Effector memory CD4-positive, alpha-beta T cell (primary cell): ENCODE measurements at places on chromosomes 2 and 18.

DNA sequence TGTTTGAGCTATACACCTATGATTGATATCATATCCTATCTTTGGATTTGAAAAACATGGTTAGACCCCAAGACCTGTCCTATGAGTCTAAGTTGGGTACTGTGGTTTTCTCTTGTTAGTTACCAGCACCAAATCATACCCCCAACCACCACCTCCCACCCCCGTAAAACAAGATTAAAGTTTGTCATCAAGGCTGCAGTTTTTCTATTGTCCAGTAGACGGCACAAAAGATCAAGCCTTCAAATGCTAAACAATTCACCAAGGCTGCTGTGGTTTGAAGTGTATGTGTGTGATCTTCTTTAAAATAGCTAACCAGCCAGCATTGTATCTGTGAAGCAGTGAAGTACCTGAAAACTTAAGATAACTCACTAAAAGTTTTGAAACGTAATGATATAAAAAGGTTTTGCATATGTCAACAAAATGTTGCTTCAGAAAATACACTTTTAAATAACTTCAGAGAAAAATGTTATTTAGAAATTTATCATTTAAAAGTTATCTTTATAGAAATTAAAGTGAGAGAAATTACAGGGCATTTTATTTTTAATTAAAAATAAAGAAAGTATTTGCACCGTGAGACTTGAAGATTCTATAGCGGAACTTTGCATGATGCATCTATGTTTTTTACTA, 5.8 kb upstream of the MEIS1 start:
- H3K36me3 ChIP-seq, result no peaks in the 10 kb centered on the region
- no peak for DNase-seq
- peaks cover 10% of the 10 kb centered on the region for H3K27me3 ChIP-seq
- no peak overlapping the region for H3K4me3 ChIP-seq

- DNase-seq, result no peak
- no peaks in the 10 kb centered on the region for H3K4me1 ChIP-seq
- H3K4me3 ChIP-seq, result no peak overlapping the region
These were observed 801.9 kb upstream of the CELF4 start for GRCh38 chr18:38367473-38367872.

- H3K4me3 ChIP-seq, result peak overlapping the region; percentile 65
- H3K27me3 ChIP-seq, result peaks cover 16% of the 10 kb centered on the region
- no peaks in the 10 kb centered on the region for H3K36me3 ChIP-seq
- no peak overlapping the region for H3K27ac ChIP-seq
- DNase-seq, result no peak
- H3K4me1 ChIP-seq, result peaks cover 31% of the 10 kb centered on the region
These were observed 2.9 kb upstream of the RRM2 start for GRCh38 chr2:10119601-10120157.

DNA sequence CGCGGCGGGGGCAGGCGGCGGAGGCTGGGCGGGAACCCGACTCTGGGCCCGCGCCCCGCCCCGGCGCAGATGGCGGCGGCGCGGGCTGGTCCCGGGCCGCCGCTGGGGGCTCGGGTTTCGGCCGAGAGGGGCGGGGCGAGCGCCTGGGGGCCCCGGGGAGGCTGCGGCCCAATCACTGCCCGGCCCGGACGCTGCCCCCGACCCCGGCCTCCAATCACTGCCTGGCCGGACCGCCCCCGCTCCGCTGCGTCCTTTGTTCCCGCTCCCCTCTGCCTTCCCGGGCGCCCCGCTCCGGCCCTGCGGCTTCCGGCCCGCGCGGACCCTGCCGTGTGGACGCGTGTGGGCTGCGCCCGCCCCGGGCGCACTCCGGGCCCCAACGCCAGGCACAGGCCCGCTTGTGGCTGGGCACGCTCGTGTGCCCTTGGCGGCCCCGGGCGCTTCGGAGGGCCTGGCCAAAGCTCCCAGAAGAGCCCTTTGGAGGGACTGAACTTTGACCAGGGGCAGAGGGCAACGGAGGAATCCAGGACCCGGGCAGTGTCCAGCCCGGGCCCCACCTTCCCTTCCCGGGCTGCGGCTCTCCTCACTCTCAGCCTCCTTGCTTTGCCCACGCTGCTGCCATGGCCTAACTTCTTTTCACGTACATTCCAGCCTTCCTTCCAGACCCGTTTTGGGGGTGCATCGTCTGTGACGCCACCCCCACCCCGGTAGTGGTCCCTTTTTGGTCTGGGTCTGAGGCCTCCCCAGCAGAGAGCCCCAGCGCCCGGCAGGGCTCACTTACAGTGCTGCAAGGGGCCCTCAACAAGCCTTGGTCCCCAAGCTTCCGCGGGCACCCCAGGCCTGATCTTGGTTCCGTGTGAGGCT, 27.1 kb upstream of the PTMA start:
- no peak overlapping the region for H3K4me3 ChIP-seq
- no peak overlapping the region for H3K27ac ChIP-seq
- no peaks in the 10 kb centered on the region for H3K36me3 ChIP-seq
- H3K4me1 ChIP-seq, result no peaks in the 10 kb centered on the region

GRCh38 chr18:54260396-54261072, 8.8 kb upstream of the POLI start:
- no peak overlapping the region for H3K4me3 ChIP-seq
- H3K36me3 ChIP-seq, result no peaks in the 10 kb centered on the region
- H3K27ac ChIP-seq, result no peak overlapping the region
- DNase-seq, result no peak

DNA sequence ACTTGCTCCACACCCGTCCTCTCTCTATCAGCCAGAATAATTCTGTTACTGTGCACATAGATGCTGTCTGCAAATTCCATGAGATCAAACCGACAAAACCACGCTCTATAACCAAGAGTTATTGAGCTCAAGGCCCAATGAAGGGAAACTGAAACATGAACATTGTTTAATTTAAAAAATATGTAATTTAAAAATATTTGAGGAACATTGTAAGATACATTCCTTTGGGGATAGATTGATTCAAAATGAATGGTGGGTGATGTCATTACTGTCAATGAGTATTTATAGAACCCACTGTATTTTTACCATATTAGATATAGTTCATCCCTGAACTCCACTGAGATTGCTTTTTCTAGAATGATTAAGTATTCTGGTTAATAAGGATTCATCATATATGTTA, 50.4 kb downstream of the NCKAP5 start:
- DNase-seq, result no peak
- H3K4me3 ChIP-seq, result no peak overlapping the region
- H3K36me3 ChIP-seq, result no peaks in the 10 kb centered on the region
- H3K4me1 ChIP-seq, result no peaks in the 10 kb centered on the region
- no peaks in the 10 kb centered on the region for H3K27me3 ChIP-seq
- no peak overlapping the region for H3K27ac ChIP-seq

DNA sequence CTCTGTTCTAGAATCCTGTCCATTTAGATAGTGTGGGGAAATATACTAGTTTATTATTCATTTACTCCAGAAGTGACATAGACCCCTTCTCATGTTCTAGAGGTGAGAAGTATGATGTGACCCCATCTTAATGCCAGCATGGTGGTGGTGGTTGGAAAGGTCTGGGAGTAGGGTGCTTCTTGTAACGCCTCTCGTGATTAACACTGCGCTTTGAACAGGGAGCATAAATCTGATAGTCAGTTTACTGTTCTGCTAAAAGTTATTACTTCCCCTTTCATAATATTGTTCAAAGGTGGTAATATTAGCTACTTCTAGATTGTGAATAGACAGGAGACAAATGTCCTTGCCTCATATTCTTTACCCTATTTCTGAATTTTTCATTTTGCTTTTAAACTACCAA, 35.6 kb downstream of the EHBP1 start:
- H3K4me1 ChIP-seq, result no peaks in the 10 kb centered on the region
- H3K27ac ChIP-seq, result no peak overlapping the region
- DNase-seq, result no peak
- H3K27me3 ChIP-seq, result no peaks in the 10 kb centered on the region
- H3K4me3 ChIP-seq, result no peak overlapping the region
- H3K36me3 ChIP-seq, result no peaks in the 10 kb centered on the region

GRCh38 chr2:39494784-39495251, 57.7 kb upstream of the MAP4K3 start:
- no peak overlapping the region for H3K27ac ChIP-seq
- no peak overlapping the region for H3K4me3 ChIP-seq
- no peaks in the 10 kb centered on the region for H3K27me3 ChIP-seq
- H3K36me3 ChIP-seq, result no peaks in the 10 kb centered on the region
- H3K4me1 ChIP-seq, result no peaks in the 10 kb centered on the region
